Activated T-cell treated with anti-CD3 and anti-CD28 coated beads, Interleukin-2, amount 50 U/mL, for 4 hours (primary cell): ENCODE measurements at places on chromosomes 2 and 18. TPM values are rescaled to one million over a fixed set of nuclear protein-coding genes. Genes with fewer than 3 reads are reported as not detected.

- no peak for DNase-seq
Observed at GRCh38 chr18:2326999-2327398, 244.3 kb downstream of the METTL4 start.

- no peak for DNase-seq
Observed at GRCh38 chr18:29104671-29105070, 927.7 kb upstream of the CDH2 start.

- DNase-seq: no peak
Observed at GRCh38 chr18:36628435-36629137, 200.2 kb downstream of the TPGS2 start.

DNA sequence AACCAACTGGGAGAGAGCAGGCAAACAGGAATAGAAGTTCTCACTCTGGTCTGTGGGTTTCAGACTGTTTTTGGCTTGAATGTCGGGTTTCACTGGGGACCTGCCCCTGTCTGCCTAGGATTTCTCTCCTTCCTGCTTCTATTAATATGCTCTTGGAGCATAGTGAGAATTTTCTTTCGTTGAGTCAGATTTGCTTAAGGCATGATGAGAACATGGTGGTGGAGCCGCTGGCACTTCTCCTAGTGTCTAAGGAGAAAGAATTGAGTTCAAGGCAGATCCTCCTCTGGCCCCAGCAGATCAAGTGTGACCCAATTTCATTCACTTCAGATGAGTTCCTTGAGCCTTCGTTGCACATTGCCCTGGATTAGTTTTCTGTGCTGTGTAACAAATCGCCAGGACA is 103.9 kb upstream of the HS6ST1 start:
- no peak for DNase-seq

- DNase-seq: no peak
Observed at GRCh38 chr2:148902798-148903197, 27.8 kb downstream of the KIF5C start.

DNA sequence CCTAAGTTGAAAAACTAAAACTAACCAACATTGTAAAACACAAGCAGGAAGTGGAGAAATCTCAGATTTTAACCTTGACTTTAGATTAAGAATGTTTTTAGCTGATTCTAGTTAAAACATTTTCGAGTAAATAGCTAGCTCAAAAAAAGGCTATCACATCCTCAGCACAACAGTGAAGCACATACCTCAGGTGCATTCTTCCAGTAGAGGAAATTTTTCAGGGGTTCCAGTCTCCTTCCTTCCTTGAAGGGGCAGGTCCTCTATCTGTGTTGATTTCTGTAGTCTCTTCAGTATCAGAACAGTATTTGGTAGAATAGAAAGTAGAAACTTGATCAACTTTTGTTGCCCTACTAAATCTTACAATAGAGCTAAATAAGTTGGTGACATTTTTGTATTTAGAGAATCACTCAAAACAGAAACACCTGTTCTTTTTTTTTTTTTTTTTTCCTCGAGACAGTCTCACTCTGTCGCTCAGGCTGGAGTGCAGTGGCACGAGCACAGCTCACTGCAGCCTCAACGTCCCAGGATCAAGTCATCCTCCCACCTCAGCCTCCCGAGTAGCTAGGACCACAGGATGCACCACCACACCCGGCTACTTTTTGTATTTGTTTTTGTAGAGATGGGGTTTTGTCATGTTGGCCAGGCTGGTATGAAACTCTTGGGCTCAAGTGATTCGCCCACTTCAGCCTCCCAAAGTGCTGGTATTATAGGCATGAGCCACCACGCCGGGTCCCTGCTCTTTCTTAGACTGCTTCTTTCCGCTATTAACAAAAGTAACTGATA is 6.9 kb upstream of the GPR155 start:
- DNase-seq: no peak

DNA sequence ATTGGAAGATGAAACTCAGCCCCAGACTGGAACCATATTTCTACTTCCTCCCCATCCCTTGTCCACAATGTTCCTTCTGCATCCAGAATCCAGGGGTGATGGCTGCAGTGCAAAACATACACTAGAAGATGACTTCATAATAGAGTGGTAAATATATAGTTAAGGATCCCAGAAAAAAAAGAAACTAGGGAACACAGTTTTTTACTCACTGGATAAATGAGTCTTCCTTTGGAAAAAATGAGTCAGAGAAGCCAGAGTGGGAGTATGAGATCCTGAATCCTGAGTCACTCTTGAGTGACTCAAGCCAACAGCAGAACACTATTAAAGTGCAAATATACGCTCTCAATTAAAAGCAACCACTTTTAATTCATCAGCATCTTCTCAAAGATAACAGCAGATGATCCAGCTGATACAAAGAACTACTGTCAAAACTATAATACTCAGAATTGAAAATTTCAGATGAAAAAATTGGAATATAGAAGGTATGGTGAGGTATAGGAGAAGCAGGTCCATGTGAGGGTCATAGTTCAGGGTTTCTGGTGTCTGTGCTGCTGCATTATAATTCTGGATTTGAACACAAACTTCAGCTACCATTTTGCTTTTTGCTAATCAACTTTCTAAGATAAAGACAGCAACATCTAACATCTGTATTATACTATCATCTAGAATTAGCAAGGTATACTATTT is 987.2 kb upstream of the CDH2 start:
- no peak for DNase-seq

GRCh38 chr18:76827205-76828200 is 5.1 kb downstream of the ZNF236 start:
- no peak for DNase-seq

- DNase-seq: no peak
Observed at GRCh38 chr2:219592736-219593135, 4.9 kb upstream of the STK11IP start.

GRCh38 chr18:75785206-75785605 is 357.7 kb upstream of the SMIM21 start:
- no peak for DNase-seq

DNA sequence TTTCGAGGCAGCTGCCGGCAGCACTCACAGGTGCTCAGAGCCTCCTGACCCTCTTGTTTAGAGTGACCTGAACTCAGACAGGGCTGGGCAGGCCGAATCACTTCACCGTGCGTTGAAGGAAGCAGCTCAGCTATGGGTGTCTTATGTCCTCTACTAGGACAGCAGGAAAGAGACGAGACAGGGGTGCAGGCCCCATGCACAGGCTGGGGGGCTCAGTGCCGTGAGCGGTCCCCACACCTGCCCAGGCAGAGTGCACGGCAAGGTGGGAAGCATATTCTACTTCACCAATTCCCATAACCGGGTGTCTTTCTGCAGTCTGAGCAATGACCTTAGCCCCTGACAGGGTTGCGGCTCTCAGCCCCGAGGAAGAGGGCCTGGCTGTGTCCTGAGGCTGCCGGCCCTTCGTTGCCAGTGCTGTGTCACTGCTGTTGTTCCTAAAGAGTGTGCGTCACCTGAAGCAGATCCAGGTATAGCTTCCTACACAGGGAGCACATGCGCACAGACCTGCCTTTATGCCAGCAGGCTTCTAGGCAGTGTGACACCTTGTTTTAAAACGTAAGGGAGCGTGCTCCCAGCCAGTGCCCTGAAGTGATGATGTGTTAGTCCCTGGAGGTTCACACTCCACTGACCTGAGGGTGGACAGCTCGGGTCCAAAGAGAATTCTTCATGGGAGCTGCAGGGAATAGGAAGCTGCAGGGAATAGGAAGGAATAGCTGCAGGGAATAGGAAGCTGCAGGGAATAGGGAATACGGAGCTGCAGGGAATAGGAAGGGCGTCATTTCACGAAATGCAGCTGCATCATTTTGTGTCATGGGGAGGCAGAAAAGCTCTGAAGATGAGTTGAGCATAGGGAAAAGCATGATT is 207.9 kb upstream of the SALL3 start:
- DNase-seq: no peak

DNA sequence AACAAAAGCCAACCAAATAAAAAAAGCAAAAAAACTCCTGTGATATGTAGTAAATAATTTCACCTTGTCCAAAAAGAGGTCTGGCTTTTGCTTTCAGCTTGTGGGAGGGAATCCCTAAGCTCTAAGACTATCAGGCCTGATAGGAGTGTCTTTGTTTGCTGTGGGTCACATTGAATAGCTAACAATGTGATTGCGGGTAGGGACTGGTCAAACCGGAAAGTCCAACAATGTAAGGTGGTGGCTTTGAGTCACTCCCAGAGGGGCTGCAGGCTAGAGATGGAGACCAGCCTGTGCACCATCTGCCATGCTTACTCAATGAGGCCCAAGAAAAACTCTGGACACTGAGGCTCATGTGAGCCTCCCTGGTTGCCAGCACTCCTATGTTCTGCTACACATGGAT is 192.9 kb downstream of the TFCP2L1 start:
- no peak for DNase-seq

- no peak for DNase-seq
Observed at GRCh38 chr2:233185330-233185729, 66.1 kb upstream of the ATG16L1 start.

The C2orf76 gene
- 12.6 TPM for total RNA-seq

The RNMT gene
- total RNA-seq: 58.6 TPM

The FBXO15 gene
- 1.2 TPM for total RNA-seq

The CREB1 gene
- 55.2 TPM for total RNA-seq

The SP9 gene
- total RNA-seq: not detected
